ENCODE measurements at places on chromosomes 4 and X.

DNA sequence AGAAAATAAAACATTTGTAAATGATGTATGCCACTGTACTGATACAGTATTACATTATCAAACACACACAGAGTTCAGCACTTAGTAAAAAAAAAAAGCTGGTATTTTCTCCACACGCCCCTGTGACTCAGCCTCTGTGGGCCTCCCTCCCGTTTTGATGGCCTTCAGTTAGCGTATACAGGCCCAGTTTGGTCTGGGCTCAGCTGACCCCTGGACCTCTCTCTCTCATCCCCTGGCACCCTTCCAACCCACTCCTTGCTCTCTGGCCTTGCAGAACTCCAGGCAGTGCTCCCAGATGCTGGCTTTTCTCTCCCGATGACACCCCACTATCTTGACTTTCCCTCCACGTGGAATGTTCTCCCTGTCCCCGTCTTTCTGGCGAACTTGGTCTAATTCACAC lies 89.0 kb upstream of the LIMCH1 start:
- DNase-seq = no peak

- no peak for DNase-seq
Observed at GRCh38 chr4:37951461-37952352, 8.5 kb upstream of the PTTG2 start.

GRCh38 chrX:49308604-49309269 lies 5.3 kb downstream of the GAGE10 start:
- DNase-seq = no peak

DNA sequence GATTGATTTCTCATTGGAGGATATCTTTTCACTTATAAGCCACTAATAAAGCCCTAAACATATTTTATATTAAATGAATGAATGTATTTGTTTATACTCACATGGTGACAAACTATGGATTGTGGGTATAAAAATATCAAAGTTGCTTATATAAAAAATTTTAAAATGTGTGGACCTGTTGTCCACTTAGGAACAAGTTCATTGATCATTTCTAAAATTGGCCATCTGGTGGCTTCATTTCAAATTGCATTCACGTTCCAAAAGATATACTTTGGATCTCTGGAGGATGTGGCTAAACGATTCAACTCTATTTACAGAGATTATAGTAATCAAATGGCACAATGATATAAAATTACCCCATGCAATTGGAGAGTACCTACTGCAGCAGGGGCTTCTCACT lies 32.5 kb downstream of the FSTL5 start:
- DNase-seq = no peak

DNA sequence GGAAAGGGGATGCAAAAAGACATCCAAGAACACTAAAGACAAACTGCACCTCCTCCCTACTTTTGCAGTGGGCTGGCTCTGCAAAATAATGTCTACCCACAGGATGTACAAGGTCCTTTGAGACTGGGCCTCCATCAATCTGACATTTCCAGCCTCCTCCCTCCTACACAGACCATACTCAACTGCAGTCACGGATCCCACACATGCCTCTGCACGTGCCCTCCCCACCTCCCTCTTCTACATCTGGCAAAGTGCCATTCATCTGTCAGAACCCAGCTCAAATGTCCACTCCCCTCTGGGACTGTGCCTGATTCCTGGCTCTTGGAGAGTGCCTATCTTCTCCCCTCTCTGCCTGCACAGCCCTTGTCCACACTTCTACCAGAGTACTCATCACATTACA lies 50.3 kb downstream of the CHRDL1 start:
- DNase-seq = no peak

- no peak for DNase-seq
Observed at GRCh38 chr4:58063404-58064160, 953.4 kb upstream of the IGFBP7 start.

GRCh38 chr4:184722798-184723197 lies 11.1 kb downstream of the CENPU start:
- no peak for DNase-seq

GRCh38 chrX:123171781-123172180 lies 12.3 kb upstream of the GRIA3 start:
- DNase-seq = no peak

- no peak for DNase-seq
Observed at GRCh38 chr4:141871086-141871770, 234.8 kb downstream of the IL15 start.

GRCh38 chrX:17553961-17554482 lies 179.0 kb downstream of the NHS start:
- no peak for DNase-seq

DNA sequence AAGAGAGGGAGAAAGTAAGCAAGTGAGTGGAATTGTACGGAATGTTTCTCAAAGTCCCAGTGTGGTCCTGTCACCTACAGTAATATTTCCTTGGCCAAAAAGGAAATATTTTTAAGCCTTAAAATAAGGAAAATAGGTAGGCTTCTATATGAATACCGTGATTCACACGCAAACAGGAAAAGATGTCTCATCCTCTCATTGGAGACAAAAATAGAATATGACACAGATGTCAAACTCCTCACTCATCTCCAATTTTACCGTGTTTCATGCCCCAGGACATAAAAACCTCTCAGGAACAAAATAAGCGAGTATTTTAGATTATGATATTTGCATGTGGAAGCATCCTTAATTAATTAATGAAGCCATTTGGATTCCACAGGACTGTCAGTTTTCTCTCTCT lies 1269.5 kb downstream of the RAPGEF2 start:
- DNase-seq = no peak

- DNase-seq = no peak
Observed at GRCh38 chr4:166518315-166518714, 645.3 kb downstream of the TLL1 start.

DNA sequence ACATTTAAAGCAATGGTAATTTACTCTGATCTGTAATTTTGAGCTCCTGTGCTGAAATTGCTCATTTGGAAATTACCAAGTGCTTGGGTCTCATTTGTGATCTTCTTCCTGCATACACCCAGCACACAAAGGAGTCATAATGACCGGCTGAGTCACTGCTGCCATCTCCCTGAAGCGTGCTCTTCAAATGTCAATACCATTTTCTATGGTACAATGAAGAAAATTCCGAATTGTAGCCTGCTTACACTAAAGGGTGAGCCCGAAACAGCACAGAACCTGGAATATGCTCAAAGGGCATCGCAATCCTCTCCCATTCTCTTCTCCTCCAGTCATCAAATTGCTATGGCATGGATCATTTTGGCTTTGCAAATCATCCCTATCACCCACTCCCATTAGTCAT lies 140.5 kb downstream of the GRIA3 start:
- DNase-seq = no peak

DNA sequence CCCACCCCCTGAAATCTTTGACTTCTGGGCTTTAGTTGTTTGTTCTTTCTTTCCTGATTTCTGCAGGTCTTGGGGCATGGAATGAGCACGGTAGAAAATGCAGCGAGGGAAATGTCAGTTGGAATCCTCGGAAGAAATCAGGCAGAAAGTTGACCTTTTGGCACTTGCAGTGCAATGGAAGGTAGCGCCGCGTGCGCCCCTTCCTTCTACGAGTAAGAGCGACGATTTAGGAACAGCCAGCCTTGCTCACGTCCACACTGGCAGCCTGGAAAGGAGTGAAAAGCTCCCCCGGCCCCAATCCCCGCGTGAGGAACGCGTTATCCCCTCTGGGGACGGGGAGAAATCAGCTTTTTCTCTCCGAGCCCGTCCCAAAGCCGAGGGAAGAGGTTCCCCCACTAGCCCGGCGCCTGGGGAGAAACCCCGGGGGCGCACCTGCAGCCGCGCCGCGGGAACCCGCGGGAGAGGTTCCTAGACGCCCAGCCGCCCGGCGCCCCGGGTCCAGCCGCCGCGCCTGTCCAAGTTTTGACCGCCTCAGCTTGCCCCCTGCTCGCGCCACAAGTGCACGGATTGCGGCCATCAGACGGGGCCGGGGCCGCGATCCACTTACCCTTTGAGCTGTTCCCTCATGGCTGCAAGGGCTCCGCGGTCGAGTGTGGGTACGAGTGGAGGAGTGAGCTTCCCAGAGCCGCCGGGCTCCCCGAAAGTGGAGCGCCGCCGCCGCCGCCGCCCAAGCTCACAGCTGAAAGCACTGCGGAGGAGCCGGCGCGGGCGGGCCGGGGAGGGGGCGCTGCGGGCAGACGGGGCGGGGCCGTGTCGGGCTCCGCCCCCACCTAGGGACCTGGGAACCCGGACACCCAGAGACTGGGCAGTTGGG lies 194.6 kb upstream of the FTHL17 start:
- DNase-seq = no peak

DNA sequence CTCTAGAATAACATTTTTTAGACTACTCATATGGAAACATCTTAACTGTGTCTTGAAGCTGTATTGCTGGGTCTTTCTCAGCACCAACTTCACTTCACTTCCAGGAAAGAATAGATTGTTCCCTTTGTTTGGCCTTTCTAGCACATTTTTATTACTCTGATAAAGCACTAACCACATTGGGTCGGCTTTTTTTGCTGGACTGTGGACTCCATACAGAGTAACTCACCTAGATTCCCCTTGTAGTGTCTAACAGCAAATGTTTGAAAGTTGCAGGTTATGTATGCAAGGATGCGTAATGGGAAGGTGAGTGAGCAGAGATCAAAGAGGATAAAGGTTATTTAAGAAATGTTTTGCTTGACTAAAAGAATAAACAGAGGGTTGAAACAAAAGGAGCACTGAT lies 101.2 kb downstream of the MMRN1 start:
- no peak for DNase-seq

- DNase-seq = no peak
Observed at GRCh38 chr4:163702736-163703135, 208.2 kb downstream of the TMA16 start.

DNA sequence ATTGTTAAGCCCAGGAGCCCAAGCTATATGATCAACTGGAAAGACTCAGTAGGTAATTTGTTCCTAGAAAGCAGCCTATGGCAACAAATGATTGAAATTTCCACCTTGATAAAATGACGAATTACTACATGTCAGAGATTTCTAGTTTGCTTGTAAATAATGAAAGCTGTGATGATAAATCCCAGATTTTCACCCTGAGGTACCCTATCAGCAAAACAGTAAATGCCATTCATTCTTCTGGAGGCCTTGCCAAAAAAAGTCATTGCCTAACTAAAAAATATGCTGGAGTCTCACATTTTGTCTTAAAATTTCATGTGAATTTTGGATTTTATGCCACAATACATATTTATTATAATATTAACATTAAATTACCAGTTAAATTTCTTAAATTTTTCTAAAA lies 71.3 kb downstream of the PPEF2 start:
- no peak for DNase-seq

DNA sequence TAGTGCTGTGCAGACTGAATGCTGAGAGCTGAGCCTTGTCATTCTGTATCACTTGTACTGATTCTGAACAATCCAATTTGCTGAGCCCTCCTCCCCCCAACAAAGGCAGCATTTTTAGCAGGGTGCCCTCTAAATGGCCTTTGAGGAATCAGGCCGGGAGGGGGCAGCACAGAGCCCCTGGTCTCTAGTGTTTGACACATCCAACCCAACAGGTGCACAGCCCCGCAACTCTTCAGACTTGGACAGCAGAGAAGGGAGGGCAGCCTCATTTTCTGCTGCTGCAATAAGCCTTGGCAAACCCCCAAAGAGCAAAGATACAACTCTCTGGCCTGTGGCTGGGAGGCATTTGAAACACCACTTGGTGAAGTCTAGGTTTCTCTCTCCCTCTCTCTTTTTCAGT lies 3.4 kb downstream of the ATP1B4 start:
- no peak for DNase-seq

DNA sequence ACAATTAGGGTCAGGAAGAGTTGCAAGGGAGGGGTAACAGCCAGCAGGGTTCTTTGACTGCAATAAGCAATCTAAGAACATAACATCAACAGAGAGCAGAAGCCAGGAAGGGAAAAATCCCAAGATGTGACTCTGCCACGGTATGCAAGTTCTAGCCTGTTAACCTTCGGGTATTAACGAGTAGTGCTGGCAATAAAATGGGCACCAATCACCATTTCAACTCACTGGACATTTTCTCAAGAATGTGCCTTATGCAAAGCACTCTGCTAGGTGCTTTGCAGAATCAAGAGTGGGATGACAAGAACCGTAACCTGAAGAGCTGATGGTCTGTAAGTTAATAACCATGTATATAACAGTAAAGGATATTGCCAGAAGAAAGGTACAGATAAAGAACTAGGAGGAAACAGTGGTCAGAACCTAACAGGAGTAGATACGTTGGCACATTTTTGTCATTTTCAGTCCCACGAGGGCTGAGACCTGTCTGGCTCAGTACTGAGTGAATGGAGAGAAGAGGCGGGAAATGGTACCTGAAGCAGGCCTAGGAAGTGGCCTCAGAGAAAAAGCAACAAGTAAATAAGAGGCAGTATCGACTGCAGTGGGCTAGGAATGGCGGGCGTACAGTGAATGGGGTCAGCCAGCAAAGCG lies 2.7 kb downstream of the ELOVL6 start:
- DNase-seq = no peak

DNA sequence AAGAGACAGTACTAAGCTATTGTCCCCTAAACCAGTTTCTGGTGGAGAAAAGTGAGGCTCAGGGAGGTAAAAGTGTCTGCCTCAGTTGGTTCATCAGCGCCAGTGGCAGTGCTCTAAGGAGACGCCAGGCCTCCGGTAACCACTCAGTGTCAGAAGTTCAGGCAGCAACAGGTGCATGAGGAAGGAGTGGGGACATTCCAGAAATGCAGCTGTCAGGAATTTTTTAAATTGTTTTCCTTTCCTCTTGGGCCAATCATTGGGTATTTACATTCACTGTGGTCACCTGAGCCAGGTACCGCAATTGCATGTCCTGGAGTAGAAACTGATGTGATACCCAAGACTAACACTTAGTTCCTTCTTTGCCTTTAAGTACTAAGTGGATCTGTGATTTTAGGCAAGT lies 40.2 kb upstream of the HS3ST1 start:
- DNase-seq = no peak

GRCh38 chr4:147731580-147732517 lies at the start of gene ARHGAP10:
Gene ARHGAP10, plus strand, starts transcription at chr4:147732088. Its CDS starts 214 bp downstream, at chr4:147732302.
- DNase-seq = no peak

DNA sequence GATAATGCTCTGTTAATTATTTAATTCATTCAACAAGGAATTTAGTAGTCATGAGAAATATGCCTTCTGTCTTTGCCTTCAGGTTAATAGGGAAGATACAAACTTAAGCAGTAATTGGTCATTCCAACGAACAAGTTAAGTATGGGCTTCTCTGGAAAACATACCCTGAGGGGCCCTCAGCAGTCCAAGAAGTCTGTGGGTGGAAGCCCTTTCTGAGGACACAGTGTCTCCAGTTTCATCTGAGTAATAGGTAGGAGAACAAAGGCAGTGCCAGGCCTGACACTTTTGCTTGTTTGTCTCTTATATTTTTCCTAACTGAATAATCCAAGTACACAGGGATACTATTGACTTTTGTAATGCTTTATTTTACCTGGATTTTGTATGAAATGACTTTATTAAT lies 262.5 kb downstream of the FBXW7 start:
- no peak for DNase-seq

GRCh38 chr4:89486042-89486441 lies 178.4 kb upstream of the GPRIN3 start:
- peak; percentile 5 for DNase-seq

DNA sequence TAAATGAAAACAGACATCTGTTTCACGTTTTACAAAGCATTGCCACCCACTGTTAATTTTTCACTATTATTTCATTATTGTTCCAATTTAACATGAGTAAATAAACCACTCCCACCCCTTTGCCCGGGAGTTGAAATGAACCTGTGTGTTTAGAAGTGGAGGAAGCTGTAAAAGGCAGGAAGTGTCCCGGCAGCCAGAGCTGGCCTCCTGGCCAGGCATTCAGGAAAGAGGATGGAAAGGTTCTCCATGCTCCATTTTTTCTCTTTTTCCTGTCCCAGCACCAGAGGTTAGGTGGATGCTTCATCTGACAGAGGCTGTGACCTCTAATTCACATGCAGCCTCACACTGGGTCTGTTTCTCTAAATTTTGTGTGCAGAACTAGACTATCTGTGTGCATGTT lies 55.5 kb upstream of the LNX1 start:
- DNase-seq = no peak
